ENCODE measurements at places on chromosomes 12 and 14.

- no peak for DNase-seq
Measured at GRCh38 chr12:39227218-39227617, 215.7 kb downstream of the KIF21A start.

- no peak for DNase-seq
Measured at GRCh38 chr12:117362391-117362790, 965 bp upstream of the NOS1 start.

- DNase-seq, result no peak
Measured at GRCh38 chr14:61690982-61691381, 4.3 kb upstream of the HIF1A start.

DNA sequence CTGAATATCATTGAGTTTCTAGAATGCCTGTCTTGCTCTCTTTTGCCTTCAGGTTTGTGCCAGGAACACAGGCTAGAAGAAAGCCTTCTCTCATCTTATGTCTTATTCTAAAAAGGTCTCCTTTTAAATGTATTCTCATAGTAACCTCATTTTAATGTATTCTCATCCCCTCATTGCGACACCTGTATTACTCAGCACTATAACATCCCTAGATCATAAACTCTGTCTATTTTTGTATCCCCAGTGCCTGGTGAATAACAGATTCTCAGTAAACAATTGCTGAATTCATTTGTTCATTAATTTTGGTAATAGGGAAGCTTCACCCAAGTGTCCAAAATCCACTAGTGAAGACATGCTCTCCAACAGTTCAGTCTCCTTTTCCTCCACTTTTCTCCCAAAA is 8.8 kb upstream of the LRRK2 start:
- no peak for DNase-seq

GRCh38 chr12:41577995-41578394 is 389.9 kb downstream of the PDZRN4 start:
- no peak for DNase-seq

GRCh38 chr14:61841145-61841544 is 78.9 kb downstream of the SNAPC1 start:
- DNase-seq, result no peak

All from H54 (cell line).